ENCODE measurements at places on chromosomes 12 and 14.

- DNase-seq: no peak
These were observed 61.0 kb downstream of the NIN start for GRCh38 chr14:50769863-50770500.

DNA sequence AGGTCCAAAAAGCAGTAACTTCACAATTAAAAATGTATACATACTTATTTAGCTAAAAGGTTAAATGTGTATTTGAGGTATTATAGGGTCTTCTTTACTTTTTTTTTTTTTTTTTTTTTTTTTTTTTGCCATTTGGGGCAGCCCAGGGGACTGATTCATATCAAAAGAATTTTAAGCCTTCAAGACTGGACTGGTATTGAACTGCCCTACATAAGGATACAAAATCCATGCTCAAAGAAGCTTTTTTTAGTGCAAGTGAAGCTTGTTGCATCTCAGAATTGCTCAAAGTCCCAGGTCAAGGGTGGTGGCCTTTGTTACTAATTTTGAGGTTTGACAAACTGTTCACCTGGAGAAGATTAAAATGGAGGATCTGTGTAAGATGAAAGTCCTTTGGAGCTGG lies 124.0 kb downstream of the APAF1 start:
- no peak for DNase-seq

DNA sequence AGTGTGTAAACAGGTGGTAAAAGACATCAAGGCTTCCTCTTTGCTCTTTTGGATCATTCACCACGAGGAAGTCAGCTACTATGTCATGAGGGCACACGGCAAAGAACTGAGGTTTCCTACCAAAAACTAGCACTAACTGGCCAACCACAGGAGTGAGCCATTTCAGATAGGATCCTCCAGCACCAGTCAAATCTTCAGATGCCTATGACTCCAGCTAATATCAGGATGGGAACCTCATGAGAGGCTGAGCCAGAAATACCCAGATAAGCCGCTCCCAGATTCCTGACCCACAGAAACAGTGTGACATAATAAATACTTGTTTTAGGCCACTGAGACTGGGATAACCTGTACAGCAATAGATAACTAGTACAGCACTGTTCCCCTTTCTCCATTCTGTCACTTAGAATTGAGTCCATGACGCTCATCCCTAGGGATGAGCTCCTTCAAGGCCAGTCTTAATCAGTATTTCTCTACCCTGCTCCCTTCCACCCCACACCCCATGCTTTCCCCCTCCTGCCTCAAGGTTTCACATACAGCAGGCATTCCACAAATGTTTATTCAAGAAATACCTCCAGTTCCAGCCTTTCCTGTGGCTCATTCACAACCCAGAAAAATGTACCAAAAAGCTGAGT lies 68.4 kb downstream of the PPM1H start:
- DNase-seq: no peak

- no peak for DNase-seq
These were observed 109.0 kb downstream of the LRIG3 start for GRCh38 chr12:58811346-58811745.

GRCh38 chr14:68312884-68313610 lies 479.8 kb downstream of the ZFP36L1 start:
- no peak for DNase-seq

- DNase-seq: no peak
These were observed 33.4 kb downstream of the CRADD start for GRCh38 chr12:93710574-93710926.

- no peak for DNase-seq
These were observed 28.8 kb upstream of the IGF1 start for GRCh38 chr12:102509123-102509626.

DNA sequence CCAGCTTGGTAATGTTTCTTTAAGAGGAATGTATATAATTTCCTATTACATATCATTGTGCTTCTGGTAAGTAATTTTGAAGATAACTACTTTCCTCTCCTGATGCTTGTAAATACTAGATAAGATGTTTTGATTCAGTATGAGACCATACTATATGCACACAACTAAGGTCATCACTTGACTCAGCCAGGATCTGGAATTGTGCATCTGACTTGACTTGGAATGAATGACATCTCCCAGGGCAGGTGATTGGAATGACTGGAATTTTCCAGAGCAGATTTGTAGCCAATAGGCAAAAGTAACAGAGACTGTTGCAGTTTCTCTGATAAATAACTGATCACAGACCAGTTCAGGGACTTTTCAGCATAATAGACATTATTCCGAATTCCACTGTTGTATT lies 11.1 kb downstream of the BEST3 start:
- no peak for DNase-seq

DNA sequence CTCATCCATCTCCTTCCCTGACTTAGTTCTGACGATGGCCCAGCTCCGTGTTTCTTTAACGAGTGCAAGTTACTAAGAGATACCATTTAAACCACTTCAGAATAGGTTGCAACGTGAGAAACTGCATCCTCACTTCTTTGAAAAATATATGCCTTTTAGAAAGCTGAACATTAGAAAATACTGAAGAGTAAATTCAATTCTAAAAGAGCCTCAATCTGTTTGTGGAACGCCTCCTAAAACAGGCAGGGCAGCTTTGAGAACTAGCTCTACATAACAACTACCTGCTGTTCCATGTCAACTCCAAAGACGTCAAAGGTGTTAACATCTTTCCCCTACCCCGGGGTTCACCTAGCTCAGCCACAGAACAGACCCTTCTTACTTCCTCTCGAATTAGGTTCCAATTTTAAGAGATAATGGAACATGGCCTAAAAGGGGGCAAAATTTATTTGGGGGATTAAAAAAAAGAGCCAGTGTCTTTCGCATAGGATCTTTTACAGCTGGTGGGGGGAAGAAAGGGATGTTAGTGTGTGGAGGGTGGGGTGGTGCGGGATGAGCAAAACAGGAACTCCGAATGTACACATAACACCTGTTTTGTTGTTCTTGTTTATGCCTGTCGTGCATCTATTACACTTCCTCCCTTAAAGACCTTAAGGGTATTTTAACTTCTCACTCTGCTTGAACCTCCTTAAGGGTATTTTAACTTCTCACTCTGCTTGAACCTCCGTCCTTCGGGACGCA lies 3.3 kb downstream of the BHLHE41 start:
- DNase-seq: no peak

GRCh38 chr14:77561881-77562280 lies 54.6 kb downstream of the SPTLC2 start:
- no peak for DNase-seq

- no peak for DNase-seq
These were observed 60.4 kb downstream of the RASSF8 start for GRCh38 chr12:26018926-26019325.

DNA sequence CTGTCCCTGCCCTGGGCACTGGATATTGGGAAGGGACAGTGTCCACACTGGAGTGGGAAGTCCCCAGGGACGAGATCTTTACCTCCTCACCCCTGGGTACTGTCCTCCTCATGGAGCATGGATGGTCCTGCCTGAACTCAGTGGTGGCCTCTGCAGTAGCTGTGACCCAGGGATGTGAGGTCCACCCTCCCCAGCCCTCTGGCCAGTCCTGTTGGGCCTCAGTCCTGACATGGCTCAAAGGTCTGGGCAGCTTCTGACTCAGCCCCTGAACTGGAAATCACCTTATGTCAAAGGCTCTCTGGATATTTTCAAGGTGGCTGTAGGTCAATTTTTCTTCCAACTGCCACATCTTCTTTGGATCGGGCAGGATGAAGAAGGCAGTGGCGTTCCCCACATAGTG lies 24.4 kb downstream of the SERPINA1 start:
- DNase-seq: no peak

DNA sequence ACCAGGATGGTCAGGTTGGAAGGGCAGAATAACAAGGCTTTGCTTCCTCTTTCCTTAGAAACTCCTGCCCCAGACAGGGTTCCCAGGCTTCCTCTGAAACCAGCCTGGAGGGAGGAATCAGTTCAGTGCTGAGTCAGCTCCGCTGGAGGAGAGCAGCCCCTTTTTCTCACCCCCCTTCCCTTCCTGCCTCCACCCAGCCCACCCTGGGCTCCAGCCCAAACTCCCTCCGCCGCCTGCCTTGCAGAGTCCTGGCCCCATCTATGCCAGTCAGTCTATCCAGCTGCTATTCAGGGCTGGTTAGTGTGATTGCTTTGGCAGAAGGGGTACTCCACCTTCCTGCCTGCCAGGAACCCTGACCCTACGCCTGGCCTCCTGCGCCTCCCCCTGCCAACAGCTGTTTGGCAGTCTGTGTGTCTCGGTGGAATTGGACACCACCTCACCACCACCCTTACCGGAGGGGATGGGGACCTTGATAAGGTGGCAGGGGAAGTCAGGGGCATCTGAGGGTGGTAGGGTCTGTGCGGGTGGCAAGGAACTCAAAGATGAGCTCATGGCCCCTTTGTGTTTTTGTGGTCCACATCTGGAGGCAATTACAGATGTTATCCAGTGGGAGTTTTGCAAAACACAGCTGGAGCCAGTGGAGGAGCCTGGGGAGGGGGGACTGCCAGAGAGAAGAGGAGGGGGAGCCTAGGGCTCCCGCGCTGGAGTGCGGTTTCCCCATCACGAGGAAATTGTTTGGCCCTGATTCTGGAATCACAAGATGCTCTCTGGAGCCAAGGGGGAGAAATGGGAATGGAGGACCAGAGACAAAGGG lies 12.2 kb downstream of the MMP14 start:
- no peak for DNase-seq

GRCh38 chr12:116182359-116183063 lies 95.0 kb downstream of the MED13L start:
- no peak for DNase-seq

GRCh38 chr12:28162697-28163096 lies 27.6 kb upstream of the CCDC91 start:
- no peak for DNase-seq

GRCh38 chr14:71665157-71665556 lies 267.1 kb upstream of the RGS6 start:
- DNase-seq: no peak

DNA sequence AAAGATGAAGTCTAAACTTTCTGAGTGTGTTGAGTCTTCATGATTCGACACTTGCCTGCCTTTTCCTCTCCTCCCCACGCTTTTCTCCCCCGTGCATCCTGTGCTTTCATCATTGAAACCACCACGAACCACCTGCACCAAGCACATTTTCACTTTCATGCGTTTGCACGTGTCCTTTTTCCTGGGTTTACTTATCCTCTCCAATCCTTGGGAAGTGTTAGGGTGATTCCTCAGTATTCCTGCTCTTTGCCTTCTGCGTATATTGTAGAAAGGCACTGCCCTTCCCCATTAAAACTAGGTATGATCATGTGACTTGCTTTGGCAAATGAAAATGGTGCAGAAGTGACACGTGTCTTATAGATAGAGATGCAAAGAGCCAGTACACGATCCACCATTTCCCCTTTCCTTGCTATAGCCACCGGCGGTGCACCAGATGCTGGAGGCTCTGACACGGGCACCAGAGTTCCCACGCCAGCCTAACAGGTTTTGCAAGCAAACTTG lies 106.6 kb downstream of the BRMS1L start:
- no peak for DNase-seq

DNA sequence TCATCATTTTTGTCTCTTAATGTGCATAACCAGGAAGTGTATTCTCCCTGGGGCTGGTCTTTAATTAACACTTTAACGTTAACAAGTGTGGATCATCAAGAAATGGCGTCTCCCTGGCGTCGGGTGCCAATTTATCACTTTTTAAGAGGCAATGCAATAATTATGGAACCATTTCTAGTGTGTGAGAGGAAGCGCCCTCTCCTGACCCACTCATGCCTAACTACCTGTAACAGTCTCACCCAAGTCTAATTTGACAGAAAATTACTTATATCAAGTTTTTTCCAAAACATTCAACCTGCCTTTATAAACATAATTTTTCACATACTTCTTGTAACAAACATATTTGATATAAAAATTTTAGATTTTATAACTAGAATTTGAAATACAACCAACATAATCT lies 905.3 kb upstream of the MDGA2 start:
- no peak for DNase-seq

GRCh38 chr12:49920915-49921286 lies 17.2 kb upstream of the FAIM2 start:
- no peak for DNase-seq

- no peak for DNase-seq
These were observed 65.1 kb upstream of the SLCO1B1 start for GRCh38 chr12:21065845-21066244.

DNA sequence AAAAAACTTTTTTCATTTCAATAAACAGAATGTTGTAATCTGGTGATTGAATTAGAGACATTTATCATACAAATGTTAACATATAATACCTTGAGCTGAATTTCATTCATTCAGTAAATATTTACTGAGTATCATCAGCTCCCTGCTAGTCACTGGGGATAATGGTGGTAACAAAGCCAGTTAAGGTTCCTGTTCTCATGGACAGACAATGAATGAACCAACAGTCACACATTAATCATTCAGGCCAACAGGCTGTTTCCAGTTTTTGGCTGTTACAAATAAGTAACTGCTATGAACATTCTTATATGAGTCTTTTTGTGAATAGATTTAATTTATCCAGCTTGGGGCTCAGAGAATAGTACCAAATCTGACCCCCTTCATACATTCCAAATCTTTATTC lies 13.5 kb downstream of the EXD2 start:
- no peak for DNase-seq

- DNase-seq: no peak
These were observed 6.5 kb downstream of the TTC7B start for GRCh38 chr14:90809530-90810312.

DNA sequence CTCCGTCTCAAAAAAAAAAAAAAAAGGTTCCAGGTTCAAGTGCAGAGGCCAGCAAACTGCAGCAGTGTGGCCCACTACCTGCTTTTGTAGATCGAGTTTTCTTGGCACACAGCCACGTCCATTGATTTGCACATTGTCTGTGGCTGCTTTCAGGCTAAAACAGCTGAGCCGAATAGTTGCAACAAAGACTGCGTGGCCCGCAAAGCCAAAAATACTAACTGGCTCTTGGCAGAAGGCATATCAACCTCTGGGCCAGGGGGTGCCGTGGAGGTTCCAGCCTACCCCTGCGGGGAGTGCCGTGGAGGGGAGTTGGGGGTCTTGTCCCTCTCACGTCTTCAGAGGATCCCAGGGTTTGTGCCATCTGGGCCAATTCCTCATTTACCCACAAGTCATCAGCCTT lies 170.1 kb downstream of the ADGRD1 start:
- no peak for DNase-seq

GRCh38 chr12:9700606-9700956 lies 31.1 kb downstream of the CLEC2D start:
- DNase-seq: no peak

DNA sequence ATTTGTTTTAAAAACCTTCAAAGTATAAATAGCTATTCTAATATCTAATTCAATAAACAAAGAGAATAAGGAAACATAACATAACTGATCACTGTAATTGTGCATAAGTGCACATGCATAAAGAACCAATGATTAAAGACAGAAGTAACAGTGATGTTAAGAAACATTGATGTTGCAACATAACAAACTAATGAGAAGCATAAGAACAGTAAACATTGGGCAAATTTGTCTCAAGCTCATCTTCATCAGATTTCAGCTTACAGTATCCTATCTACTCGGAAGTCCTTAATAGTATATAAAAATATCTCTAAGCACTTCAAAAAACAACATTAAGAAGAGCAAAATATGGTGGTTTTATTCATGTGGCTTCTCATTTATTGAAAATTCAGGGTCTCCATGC lies 97.6 kb downstream of the GARIN6 start:
- no peak for DNase-seq

- DNase-seq: no peak
These were observed 598 bp downstream of the UBE2N start for GRCh38 chr12:93441081-93441616.

- peak; percentile 94 for DNase-seq
These were observed 2.5 kb downstream of the NUAK1 start for GRCh38 chr12:106136263-106136662.
